ENCODE measurements at places on chromosomes 4 and X. TPM values are rescaled to one million over a fixed set of nuclear protein-coding genes. Genes with fewer than 3 reads are reported as not detected.

Gene KLHL13
- not detected for total RNA-seq

Gene MND1
- not detected for total RNA-seq

Gene XAGE1B
- total RNA-seq: not detected

Gene CXorf65
- total RNA-seq: 30.2 TPM

Gene SMARCA1
- 0.73 TPM for total RNA-seq

Gene IL1RAPL1
- total RNA-seq: not detected

Gene DCAF8L2
- not detected for total RNA-seq

Gene BEX5
- total RNA-seq: 0.91 TPM

Gene VCX
- total RNA-seq: not detected

Gene MAGEB17
- total RNA-seq: not detected

Gene RTL3
- total RNA-seq: not detected

Gene CC2D2A
- not detected for total RNA-seq

Gene SSX2B
- not detected for total RNA-seq

Gene ADH1B
- total RNA-seq: not detected

Gene NAT8L
- total RNA-seq: 0.34 TPM

Gene GABRQ
- not detected for total RNA-seq

Gene DKC1
- 84.2 TPM for total RNA-seq

Gene MTCP1
- 20.3 TPM for total RNA-seq

Measured in B cell (primary cell).